ENCODE measurements at places on chromosomes 2 and 18.

GRCh38 chr2:7015007-7015950 is 98.1 kb downstream of the RNF144A start:
- no peak for DNase-seq

DNA sequence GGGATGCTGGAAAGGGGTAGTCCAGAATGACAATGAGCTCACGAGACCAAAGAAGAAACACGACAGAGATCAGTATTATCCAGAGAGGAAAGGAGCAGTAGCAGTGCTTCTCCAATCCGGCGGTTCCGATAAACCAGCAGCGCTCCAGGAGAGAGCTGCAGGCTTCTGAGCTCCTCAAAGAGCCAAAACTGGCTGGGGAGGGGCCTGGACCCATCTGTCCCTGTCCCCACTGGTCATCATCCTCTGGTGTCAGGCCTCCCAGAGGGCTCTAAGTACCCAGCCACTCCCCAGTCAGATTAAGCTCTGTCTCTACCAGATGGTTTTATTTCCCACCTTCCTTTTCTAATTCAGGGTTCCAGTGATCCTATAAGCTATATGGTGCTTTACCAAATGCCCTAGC is 23.2 kb downstream of the DNAJC27 start:
- DNase-seq = no peak

DNA sequence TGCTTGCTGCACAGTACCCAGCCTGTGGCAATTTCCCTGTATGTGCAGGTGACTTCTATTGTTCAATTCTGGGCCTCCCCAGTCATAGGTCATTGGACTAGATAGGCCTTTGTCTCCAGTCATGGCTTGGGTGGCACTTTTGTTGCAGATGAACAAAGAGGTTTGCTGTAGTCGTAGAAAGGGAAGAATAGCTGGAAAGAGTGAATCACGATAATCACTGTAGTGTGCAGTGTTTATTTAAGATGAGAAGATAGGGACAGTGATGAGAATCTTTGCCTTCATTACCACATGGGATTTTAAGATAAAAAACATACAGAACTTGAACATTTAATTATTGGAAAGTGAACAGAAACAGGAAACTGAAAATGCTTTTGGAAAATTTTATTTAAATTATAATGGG is 156.1 kb upstream of the CYRIA start:
- no peak for DNase-seq

DNA sequence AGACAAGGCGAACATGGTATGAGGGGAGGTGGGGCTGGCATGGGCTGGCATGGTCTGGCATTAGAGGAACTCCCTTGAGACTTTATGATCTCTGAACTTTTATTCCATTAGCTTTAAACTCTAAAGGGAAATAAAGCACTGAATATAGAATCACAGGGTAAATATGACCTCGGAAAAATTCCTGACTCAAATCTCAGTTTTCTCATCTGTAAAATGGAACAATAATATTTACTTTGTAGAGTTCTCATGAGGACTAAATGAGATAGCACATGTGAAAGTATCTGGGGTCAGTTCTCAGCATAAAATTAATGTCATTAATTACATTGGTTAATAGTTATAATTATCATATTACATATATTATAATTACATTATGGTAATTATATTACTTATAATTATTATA is 65.9 kb downstream of the ARHGAP25 start:
- no peak for DNase-seq

DNA sequence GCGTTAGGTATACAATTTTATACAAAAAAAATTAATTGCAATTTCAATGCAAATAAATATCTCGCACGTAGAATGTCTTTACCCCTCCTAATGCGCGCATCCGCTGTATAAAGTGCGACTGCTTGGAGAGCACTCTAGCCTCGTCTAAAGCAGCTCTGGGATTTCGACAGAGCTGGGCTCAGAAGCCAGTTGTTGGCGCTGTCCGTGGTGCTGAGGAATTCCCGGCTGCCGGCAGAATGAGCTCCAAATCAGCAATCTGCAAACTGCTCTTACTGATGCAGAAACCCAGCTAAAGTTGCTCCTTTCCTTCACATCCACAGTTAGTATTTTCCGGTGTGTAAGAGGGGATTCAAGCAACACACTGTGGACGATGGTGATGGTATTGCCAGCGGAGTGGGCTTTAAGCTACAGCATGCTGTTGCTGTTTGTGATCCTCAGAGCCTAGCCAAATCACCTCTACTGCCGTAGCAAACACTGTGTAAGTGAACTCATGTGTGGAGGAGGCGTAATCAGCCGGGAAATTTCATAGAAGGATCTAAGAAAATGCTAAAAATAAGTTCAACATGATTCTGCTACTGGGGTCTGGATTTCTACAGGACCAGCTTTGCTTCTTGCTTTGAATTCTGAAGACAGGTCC is at the start of gene VWC2L:
VWC2L (plus strand) TSS at position 137 of the 637 bp plus-strand sequence. CDS start 3,140 bp downstream, outside the sequence.
- DNase-seq = peak; percentile 81

GRCh38 chr2:150700666-150701580 is 213.5 kb upstream of the RND3 start:
- DNase-seq = no peak

- DNase-seq = no peak
Observed at GRCh38 chr2:33924586-33925169, 325.6 kb upstream of the FAM98A start.

DNA sequence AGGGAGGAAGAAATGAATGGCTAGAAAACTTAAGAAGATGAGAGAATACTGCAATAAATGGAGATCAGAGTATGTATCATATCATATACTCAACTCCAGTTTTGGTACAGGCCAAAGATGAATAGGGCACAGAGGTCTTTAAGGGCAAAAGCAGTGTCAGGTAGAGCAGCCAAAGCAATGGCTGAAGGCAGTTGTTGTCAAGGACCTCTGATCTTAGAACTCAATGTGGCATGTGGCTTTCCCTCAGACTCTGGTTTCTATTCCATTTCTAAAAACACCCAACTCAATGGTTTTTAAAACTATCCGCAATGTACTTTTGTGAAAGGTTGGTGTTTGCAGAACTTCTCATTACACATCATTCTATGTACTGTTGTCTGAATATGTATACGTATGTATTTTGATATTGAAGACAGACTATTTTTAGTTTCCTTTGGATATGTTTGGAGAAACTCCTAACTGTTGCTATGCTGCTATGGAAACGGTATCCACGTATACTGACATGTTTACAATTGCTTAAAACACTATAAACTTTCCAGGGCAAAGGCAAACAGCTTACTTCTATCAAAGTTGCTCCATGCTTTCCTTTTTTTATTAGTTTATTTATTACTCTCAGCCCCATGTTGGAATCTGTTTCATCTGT is 58.1 kb upstream of the PELI1 start:
- DNase-seq = no peak
